Caudate nucleus (tissue), 63 donors: ENCODE measurements at places on chromosomes 3 and 15.

DNA sequence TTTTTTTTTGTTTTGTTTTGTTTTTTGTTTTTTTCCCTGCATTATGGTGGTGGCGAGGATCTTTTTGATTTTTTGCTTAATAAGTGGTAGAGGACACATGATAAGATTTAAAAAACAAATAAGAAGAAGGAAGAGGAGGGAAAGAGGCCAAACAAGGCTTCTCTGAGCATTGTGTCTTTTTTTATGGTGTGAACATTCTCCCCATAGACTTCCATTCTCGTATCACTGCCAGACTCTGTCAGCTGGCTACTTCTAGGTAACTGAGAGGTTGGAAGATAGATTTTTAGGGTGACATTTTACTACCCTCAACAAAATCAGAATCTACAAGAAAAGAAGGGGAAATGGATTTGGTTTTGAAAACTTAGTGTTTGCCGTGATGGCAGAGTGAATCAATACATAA lies 3.8 kb downstream of the NLGN1 start:
- no peak for DNase-seq

DNA sequence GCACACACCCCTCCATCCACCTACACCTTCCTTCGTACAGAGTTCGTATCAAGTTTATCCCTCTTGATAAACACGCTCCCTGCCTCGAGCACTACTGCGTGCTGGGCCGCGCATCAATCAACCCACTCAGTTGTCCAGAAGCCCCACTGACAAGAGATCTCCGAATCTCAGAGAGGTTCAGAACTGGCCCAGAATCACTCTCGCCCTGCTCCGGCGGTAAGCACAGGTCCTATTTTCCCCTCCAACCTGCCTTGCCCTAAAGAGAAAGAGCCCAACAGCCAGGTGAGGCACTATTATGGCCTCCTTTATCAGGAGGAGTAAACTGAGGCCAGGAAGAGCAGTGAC lies 494 bp upstream of the NISCH start:
- DNase-seq: no peak

DNA sequence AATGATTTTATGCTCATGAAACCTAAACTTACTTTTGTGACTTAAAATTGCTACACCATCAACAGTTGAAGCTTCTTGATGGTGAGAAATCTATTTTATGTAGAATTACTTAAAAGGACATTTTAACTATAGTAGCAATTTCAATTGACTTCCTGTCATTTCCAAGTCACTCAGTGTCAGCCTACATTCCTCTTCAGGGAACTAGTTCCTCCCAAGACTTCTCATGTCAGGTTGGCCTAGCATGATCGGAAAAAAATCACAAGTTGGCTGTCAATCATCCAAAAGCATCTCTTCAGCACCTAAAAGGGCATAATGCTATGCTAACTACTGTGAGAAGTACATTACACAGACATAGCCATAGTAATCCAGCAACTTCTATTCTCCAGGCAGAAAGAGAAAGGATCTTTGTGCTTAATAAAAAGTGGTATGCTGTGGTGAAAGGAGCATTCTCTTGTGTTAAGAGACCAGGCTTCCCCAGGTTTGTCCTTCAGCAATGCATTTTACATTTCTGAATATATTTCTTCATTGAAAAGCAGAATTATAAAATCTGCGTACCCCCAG lies 893.7 kb downstream of the AGBL1 start:
- no peak for DNase-seq

DNA sequence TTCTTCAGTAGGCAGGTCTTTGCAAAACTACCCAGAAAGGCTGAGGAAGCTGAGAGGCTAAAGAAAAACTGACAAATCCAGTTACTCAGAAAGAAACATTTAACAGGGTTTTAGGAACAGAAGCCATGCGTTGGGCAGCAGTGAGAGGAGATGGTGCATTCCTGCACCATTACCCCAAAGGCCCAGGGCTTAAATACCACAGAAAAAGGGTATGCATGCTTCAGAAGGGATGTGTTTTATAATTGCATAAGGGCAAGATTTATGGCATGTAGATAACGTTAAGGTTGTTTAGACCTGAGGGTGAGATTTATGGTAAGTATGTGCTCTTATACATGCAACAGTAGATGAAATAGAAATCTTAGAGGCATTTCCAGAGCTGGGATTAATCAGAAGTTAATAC lies 10.0 kb downstream of the C3orf52 start:
- DNase-seq: no peak

DNA sequence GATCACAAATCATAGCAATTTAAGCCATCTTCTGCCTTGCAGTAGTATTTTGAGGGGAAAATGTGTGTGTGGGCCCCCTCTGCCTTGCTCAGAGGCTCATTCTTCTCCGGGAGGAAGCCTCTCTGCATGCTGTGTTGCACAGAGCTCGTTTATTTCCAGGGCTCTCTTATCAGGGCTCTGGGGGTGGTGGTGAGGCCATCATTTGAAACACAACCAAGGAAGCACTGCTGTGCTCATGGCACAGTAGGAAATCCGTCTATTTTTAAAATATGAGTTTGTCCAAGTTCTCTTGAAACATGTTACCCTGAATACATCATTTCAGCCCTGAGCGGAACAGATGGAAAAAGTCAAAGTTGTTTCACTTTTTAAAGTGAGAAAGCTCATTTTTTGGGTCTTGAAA lies 369.0 kb upstream of the CFAP20DC start:
- DNase-seq: no peak

DNA sequence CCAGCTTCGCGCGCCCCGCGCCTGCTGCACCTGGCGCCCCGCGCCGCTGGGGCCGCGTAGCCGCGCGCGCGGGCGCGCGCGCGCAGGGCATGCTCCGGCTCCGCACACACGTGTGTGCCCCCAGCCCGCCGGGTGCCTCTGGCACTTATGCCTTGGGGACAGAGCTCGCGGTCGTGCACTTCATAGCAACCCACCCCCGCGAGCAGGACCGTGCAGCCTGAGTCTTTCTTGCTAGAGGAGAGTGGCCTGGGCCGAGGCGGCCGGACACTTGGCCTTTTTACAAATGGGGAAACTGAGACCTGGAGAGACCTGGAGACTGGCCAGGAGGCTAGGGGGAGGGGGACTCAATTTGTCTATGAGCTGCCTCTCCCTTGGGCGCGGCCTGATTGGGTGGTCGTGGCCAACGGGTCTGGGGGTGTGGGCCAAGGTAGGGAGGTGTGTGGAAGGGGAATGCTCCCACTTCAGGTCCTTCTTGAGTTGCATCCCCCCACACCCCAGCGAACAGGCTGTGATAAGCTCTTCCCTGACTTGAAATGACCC lies 562 bp downstream of the NBEAL2 start:
- no peak for DNase-seq

- no peak for DNase-seq
Observed at GRCh38 chr3:12440927-12441714, 43.2 kb upstream of the TSEN2 start.

DNA sequence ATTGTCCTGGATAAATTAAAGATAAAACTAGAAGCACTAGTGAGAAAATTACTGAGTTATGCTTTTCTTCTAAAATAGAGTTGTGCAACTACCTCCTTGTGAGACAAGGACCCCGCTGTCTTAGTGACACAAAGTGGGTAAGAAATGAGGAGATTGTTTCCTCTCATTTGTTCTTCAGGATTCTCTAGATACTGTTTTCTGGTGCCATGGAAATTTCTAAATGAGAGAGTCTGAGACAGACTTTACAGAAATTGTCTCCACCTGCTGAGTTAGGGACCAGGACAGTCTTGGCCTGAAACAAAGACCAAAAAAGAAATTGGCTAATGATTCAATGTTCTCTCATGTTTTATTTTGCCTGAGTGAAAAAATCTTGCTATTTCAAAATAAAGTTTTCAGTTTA lies 427.5 kb downstream of the TUSC7 start:
- DNase-seq: no peak

- DNase-seq: no peak
Observed at GRCh38 chr15:101477851-101478362, 11.6 kb downstream of the PCSK6 start.

GRCh38 chr3:13645801-13646637 lies 97.1 kb downstream of the FBLN2 start:
- no peak for DNase-seq

DNA sequence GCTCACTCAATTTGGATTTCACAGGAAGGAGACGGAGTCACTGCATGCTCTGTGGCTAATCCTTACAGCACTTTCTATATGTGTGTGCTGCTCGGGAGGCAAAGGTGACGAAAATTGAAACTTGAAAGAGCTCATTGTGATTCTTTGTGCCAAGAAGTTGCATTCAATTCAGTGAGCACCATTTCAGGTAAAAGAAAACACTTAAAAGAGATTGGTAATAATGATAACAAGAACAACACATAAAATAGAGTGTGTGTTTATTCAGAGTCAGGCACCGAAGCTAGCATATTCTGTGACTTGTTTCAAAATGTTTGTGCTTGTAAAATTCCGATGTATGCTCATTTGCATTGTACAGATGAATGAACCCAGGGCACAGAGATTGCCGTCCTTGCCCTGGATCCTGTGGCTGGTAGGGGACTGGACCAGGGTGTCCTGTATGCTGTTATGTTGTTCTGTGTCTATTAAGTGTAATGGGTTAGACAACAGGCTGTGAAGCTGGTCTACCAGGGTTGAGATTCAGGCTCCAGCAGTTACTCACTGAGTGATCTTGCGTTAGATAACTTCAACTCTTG lies 193.3 kb upstream of the PROK2 start:
- DNase-seq: no peak

DNA sequence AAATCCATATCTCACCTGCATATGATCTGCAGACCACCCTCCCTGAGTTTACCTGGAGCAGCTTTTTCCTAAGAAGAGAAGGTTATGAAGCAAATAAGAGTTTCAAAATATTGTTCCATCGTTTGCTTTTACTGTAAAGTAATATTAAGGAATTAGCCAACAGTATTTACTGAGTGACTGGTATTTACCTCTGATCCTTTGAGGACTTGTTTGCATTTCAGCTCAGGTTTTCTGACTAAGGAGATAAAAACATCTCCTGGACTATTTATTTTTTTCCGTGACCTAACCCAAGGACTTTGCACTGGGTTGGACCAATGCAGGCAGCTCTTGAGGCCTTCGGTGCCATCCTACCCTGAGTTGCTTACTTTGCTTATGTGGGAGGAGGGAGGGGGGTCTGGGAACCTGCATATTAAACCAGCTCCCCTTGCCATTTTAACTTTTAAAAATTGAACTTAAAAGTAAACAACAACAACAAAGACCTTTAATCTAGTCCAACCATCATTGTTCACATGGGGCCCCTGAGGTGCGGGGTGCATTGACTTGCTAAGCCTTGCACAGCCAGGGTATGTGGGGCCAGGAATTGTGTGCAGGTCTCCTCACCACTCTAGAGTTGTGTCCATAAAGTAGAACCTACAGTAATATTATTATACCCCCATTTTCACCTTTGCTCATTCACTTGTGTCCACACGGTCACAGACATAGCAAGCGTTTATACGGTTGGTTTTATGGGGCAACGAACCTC lies 39.3 kb downstream of the TRAK1 start:
- DNase-seq: no peak

DNA sequence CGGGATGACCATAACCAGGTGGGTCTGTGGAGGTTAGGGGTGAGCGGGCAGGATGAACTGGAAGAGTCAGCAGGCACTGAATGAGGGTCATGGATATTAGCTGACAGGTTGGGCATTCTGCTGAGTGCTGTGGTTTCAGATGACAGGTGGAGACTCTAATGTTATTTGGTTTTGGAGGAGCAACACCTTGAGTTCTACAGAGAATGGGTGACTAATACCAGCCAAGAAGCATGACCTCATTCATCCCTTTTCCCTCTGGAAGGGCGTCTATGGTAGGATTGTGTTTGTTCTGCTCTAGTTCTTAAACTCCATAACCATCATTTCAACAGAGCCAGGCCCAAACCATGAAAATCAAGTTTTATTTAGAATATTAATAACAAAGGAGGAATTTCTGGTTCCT lies 550.7 kb upstream of the LMCD1 start:
- no peak for DNase-seq

- DNase-seq: no peak
Observed at GRCh38 chr3:159788291-159788690, 200.3 kb upstream of the IL12A start.

GRCh38 chr3:46276497-46277099 lies 34.3 kb downstream of the CCR3 start:
- no peak for DNase-seq

DNA sequence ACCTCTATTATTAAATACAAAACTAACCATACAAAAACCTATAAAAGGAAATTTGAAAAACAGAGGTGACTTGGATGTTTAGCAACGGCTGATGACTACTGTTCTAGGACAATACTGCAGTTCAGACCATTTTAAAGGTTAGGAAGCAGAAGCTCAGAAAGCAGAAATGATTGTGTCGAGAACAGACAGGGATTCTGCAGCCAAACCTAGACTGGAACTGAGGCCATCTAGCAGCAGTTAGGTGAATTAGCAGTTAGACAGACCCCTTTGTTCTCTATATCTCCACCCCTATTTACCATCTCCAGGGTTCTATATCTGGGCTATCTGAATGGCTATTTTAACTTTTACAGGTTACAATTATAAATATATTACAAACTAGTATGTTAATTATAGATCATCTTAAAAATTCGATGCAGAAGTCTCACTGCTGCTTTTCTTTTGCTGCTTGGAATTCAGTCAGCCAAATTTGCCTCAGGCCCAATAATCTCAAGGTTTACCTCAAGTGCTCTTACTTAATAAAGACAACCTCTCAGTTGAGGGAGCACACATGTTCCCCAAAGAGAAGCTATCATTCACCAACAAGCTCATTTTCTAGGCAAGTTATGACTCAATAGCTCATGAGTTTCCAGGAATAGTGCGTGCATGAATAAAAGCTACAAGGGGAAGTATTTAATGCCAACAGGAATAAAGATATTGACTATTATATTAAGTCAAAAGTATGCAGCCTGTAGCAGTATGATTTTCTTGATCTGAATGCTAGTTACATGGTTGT lies 9.3 kb upstream of the IL1RAP start:
- DNase-seq: no peak

DNA sequence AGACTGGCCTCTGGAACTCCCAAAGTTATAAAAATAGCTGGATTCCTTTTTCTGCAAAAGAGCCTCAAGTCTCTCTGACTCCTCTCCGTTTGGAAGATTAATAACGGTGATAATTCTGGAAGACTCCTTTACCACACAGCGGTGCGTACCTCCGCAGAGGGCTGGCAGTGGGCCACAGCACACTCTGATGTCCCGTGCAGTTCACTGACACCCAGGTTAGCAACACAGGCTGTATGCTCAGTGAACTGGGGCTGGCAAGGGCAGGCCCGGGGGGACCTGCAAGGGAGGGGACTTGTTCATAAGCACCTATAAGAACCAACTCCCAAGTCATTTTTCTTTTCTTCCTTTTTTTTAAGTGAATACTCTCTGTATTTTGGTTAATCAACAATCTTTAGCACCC lies 120.3 kb upstream of the TJP1 start:
- no peak for DNase-seq

GRCh38 chr3:41819236-41819635 lies 142.7 kb downstream of the ULK4 start:
- DNase-seq: no peak
